ENCODE measurements at places on chromosomes 7 and 10.

- DNase-seq = no peak
Observed at GRCh38 chr7:35728412-35729060, 33.6 kb upstream of the HERPUD2 start.

- no peak for DNase-seq
Observed at GRCh38 chr10:95579835-95580535, 18.8 kb upstream of the SORBS1 start.

DNA sequence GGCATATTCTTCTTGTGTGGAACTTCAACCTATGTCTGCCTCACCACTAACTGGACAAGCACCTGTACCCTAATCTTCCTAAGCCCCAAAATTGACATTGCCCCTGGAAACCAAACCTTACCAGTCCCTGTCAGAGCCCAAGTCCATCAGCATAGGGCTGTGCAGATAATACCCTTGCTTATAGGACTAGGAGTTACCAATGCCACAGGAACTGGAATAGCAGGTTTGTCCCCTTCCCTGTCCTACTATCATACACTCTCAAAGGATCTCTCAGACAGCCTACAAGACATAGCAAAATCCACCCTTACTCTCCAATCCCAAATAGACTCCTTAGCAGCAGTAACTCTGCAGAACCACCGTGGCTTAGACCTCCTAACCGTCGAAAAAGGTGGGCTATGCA is 19.8 kb downstream of the ZNF107 start:
- no peak for DNase-seq

DNA sequence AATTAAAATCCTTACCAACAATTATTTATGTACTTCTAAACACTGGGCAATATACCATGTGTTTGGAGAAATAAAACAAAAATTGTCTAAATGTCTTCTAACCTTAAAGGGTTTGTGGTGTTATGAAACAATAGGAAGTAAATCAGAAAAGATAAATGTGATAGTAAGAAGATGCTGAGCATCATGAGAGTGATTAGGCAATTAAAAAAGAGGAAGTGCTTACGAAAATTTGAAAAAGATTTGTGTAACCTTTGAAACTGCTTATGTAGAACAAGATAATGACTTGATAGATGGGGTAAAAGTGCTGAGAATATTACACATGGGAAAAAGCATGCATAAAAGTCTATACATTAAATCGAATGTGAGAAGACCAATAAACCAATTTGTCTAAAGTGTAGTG is 573.4 kb upstream of the CNTNAP2 start:
- no peak for DNase-seq

DNA sequence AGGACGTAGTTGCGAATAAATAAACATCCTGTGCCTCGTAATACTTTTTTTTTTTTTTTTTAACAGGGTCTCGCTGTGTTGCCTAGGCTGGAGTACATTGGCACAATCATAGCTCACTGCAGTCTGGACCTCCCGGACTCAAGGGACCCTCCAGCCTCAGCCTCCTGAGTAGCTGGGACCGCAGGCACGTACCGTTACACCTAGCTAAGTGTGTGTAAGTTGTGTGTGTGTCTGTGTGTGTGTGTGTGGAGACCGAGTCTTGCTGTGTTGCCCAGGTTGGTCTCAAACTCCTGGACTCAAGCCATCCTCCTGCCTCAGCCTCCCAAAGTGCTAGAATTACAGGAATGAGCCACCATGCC is 573 bp upstream of the PON2 start:
- no peak for DNase-seq

Data from T-helper 22 cell (primary cell).